ENCODE measurements at places on chromosomes 6 and 20.

DNA sequence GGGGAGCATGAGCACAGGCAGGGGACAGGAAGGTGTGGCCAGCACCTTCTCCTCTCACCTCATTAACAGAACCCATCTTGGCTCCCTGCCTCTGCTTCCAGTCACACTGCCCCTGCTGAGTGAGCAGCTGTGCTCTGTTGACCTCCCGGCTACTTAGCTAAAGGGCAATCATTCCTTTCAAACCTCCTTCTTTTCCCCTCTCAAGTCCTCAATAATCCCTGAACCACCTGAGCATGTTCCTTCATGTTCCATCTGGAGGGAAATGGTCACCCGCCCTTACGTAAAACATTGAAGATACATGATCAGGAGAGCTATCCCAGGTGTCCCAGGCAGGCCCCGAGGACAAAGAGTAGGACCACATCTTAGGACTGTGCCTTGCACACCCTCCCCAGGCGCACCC lies 21.7 kb upstream of the MRPS10 start:
- DNase-seq, result no peak

GRCh38 chr6:153852481-153852880 lies 186.6 kb upstream of the OPRM1 start:
- no peak for DNase-seq

DNA sequence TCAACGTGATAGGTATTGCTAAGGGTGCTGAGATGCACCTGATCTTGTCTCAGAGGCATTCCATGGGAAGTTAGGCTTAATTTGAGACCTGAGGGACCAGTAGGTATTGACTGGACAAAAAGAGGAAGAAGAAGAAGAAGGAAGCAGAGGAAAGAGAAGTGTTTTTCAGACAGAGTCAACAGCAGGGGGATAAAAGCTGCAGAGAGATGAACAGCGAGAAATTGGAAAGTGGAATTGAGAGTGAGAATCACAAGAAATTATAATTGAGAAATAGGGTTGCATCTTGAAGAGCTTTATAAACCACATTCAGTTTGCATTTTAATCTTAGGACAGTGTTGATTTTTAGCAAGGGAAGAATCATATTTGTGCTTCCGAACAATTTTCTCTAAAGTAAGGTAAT lies 254.0 kb downstream of the CD83 start:
- no peak for DNase-seq

DNA sequence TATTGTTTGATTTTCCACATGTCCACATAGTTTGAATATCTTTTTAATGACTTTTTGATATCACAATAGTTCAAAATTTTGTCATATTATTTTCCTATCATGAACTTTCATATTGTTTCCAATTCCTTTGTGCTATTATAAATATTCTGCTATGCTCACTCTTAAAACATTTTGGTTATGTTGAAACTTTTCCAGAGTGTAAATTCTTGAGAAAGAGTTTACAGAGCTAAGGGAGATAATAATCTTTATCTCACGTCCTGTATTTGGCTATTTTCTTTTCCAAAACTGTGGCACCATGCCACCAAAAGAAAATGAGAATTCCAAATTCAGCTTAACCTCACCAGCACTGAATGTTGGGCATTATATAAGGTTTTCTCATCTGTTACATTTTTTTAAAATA lies 210.9 kb downstream of the TFAP2B start:
- no peak for DNase-seq

DNA sequence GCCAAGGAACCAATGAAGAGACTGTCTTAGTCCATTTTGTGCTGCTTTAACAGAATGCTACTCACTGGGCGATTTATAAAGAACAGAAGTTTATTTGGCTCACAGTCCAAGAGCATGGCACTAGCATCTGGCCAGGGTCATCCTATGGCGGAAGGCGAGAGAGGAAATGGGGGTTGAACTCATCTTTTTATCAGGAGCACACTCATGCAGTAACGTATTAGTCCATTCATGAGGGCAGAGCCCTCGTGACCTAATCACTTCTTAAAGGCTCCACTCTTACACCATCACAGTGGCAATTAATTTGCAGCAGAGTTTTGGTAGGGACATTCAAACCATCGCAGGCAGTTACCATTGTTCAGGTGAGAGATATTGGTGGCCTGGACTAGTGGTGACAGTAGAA lies 8.5 kb downstream of the ARFGEF2 start:
- no peak for DNase-seq

DNA sequence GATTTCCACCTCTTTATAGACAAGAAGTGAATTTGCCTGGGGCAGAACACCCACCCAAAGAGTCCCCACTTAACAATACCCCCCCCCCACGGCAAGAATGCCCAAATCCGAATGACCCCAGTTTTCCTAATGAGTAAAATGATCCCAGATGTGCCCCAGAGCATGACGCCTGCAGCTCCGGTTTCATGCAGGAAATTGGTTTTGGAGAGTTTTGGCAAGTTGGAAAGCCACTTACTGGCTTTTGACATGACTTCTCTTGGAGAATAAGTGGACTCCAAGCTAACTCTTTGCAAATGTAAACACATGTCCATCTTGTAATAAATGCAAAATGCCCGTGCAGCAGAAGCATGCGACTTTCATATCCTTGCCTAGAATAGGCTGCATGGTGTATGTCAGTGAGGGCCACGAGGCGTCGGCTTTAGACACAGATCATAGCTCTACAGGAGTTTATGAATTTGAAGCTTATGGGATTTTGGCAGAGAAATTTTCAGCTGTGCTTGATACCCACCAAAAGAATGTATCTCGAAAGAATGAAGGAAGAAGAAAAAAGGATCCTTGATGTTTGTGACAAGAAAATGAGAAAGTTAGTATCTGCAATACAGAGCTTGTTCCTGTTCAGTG lies 24.2 kb downstream of the EDN3 start:
- no peak for DNase-seq

DNA sequence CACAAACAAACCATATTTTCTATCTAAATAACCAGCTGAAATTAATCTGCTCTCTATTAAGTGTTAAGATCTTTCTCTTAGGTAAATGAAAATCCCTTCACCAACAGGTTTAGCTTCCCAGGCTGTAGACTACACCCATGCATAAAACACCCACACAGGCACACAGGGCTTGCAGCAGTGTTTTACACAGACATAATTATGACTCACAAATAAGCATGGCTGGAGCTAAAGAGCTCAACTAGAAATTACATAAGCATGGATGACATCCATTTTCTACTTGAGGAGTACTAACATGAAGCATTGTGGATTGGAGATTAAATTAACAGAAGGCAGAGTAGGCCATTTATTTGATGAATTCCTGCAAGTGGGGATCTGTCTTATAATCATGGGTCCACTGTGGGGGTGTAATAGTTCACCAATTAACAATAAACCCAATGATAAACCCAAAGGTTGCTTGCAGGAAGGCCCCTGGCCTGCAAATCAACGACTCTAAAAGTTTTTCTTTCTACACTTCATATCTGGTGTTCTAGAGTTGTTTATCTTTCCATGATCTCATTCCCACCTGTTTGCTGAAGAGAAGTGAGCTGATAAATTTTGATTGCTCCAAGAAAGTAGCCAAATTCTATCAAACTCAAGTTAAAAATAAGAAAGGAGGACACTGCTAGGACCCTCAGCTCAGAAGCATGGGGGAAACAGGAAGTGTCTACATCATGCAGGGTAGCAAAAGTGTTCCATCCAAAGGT lies 33.8 kb upstream of the E2F3 start:
- no peak for DNase-seq

DNA sequence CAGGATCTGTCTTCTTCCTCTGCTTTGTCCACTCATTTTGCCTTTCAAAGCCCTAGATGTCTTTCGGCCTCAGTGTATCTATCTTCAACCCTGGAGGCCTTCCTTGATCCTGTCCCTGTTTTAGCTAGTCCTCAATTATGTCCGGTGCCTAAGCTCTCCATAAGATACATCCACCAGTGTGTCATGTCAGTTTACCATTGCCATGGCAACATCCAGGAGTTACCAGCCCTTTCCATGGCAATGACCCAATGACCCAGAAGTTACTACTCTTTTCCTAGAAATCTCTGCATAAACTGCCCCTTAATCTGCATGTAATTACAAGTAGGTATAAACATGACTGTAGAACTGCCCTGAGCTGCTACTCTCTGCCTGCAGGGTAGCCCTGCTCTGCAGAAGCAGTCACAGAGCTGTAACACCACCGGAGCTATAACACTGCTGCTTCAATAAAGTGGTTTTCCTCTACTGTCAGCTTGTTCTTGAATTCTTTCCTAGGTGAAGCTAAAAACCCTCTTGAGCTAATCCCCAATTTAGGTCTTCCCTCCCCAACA lies 712.1 kb upstream of the AGPAT4 start:
- no peak for DNase-seq

- no peak for DNase-seq
These were observed 106.7 kb downstream of the TMEM242 start for GRCh38 chr6:157216570-157216969.

DNA sequence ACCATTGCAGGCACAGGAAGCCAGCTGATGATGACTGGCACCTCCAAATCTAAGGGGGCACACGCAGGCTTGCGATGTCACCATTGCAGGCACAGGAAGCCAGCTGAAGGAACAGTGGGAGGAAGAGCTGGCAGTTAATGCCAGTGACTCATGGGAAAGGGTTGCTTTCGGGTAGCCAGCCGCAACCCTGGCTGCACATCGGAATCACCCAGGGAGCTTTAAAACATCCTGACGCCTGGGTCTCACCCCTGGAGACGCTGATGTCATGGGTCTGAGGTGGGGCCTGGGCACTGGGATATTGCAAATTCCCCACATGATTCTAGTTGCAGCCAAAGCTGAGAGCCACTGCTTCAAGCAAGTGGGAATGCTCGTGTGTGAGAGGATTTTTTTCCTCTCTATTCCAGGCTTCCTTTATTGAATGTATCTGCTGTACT lies 16.1 kb upstream of the CCN6 start:
- DNase-seq, result no peak

GRCh38 chr6:20001286-20001685 lies 164.1 kb downstream of the ID4 start:
- no peak for DNase-seq

GRCh38 chr6:111782192-111782809 lies 91.0 kb downstream of the FYN start:
- no peak for DNase-seq

- no peak for DNase-seq
These were observed 25.8 kb downstream of the CDKAL1 start for GRCh38 chr6:20559924-20560551.

- no peak for DNase-seq
These were observed 98.7 kb downstream of the TSHZ2 start for GRCh38 chr20:53070706-53071392.

GRCh38 chr6:152119831-152120230 lies 312.3 kb downstream of the ESR1 start:
- DNase-seq, result no peak

DNA sequence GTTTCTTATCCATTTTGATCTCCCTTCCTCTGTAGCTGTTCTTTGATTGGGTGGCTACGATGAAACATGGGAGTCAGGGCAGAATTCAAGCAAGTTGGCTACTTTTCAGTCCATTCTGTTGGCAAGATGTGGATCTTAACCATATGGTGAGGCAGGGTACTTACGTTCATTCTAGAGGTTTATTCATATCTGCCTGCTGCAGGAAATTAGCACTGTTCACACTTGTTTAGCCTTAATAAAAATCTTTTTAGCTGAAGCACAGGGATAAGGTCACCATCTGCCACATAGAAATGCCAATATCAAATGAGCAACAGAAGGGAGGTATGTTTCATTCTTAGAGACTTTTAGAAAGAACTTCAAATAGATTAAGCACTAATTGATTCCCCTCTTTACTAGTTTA lies 83.9 kb downstream of the GRIK2 start:
- DNase-seq, result no peak

DNA sequence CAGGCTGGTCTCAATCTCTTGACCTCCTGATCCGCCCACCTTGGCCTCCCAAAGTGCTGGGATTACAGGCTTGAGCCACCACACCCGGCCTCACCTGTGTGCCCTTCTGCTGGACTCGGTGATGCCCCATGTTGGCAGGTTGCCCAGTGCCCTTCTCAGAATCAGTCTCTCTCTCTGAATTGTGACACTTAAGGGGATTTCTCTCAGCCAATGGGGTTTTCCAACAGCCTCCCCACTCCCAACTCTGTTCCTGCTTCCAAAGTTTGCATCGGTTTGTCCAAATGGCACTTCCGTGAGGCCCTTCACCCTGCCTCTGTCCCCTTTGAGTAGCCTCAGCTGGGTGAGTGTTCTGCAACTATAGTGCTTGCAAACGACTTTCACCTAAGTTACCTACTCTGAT lies 3.1 kb upstream of the MRPS10 start:
- DNase-seq, result no peak

DNA sequence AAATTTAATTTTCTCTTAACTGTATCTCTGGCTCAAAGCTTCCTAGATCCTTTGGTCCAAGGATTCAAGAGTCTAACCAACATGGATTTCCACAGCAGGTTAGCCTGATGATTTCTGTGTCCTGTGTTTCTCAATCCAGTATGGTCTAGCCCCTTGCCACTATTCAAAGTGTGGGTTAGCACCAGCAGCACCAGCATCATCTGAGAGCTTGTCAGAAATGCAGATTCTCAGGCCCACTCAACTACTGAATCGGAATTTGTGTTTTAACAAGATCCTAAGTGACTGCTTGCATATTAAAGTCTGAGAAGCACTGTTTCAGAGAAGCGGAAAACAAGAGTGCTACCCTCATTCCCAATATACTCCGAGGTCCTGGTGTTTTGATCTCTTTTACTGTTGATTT lies 133.8 kb upstream of the PRDM1 start:
- DNase-seq, result no peak

GRCh38 chr6:167255918-167256553 lies 35.1 kb upstream of the UNC93A start:
- DNase-seq, result no peak

GRCh38 chr6:45757443-45758130 lies 258.1 kb downstream of the CLIC5 start:
- DNase-seq, result no peak

All from Caco-2 (cell line).